ENCODE measurements at places on chromosomes 13 and 19.

DNA sequence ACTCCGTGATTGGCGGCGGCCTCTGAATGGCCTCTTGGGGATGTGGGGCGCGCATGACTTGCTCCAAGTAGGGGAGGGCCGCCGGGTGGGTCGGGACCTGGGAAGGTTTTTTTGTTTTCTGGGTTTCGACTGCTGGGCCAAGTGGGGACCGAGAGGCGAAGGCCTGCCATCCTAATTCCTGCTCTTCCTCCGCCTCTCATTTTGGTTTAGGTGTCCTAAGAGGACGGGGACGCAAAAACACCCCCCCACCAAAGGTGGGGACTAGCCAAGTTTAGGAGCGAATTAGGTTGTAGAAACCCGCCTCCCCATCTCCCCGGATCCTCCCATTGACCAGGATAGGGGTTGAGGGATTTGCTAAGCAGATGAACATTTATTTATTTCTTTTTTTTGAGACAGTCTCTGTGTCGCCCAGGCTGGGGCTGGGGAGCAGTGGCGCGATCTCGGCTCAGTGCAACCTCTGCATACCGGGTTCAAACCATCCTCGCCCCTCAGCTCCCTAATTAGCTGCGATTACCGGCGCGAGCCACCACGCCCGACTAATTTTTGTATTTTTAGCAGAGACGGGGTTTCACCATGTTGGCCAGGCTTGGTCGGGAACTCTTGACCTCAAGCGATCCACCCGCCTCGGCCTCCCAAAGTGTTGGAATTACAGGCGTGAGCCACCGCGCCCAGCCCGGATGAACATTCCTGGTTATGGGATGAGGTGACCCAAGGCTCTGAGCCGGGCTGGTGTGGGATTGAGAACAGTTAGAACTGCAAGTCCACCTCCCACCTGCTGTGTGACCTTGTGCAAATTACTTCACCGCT is 838 bp downstream of the PPP2R1A start:
- DNase-seq, result peak; percentile 54

DNA sequence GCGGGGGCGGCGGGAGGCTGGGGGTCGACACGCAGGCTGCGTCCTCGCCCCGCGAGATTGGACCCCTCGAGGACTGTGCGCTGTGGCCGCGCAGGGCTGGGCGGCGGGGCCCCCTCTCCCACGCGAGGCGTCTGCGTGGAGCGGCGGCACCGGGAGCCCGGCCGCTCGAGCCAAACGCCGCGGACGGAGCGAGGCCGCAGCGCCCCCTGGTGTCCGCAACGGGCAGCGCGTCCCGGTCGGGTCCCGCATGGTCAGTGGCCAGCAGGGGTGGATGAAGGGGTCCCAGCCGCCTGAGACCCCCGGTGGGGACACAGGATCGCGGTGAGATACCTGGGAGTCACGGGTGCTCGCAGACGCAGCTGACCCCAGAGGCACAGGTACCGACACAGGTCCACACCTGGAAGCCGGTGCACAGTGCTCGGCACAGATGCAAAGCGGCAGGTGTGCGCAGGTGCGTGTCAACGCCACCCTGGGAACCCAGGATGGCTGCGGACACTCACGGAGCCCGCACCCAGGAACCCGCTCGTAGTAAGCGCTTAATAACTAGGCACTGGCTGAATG is 2.1 kb upstream of the CIRBP start:
- peak; percentile 92 for DNase-seq

GRCh38 chr19:41322451-41322850 is 12.5 kb downstream of the CCDC97 start:
- DNase-seq, result no peak

DNA sequence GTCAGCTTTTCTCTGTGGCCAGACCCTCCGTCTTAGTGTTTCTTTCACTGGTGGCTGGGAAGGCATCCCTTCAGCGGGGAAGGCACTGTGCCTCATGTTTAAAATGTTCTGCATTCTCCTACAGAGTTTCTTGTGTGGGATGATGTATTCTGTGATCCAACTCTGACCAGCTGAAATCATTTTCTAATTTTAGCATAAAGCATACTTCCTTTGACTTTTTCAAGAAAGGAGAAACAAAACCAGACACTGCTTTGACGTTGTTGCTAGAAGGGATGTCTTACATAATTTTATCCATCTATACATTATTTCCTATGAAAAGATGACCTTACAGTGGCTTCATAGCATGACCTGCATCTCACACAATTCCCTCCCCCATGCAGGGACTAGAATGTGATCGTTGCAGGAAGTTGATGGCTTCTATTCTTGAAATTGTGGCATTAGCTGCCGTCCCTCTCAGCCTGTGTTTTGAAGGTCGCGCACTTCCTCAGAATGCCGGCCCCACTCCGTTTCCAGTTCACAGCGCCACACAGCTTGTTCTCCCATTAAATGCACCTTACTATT is 38.6 kb upstream of the TEX29 start:
- DNase-seq, result no peak

GRCh38 chr13:78029901-78030300 is 111.3 kb upstream of the EDNRB start:
- no peak for DNase-seq

DNA sequence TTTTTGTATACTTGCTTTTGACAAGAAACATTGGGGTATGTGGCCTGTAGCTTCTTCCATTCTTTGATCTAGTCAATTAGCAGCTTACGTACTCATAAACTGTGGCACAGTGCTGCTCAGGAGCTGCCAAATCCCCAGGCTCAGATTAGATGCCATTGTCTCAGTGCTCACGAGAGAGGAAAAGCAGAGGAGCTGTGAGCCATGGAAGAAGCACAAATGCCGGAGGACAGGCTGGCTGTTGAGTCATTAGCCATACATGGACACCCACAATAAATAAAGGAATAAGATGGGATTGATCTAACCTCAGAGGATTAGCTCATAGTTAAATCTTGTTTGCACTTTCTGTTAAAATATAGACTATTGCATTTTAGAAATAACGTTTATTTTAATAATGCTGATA is 121.7 kb downstream of the POSTN start:
- no peak for DNase-seq

DNA sequence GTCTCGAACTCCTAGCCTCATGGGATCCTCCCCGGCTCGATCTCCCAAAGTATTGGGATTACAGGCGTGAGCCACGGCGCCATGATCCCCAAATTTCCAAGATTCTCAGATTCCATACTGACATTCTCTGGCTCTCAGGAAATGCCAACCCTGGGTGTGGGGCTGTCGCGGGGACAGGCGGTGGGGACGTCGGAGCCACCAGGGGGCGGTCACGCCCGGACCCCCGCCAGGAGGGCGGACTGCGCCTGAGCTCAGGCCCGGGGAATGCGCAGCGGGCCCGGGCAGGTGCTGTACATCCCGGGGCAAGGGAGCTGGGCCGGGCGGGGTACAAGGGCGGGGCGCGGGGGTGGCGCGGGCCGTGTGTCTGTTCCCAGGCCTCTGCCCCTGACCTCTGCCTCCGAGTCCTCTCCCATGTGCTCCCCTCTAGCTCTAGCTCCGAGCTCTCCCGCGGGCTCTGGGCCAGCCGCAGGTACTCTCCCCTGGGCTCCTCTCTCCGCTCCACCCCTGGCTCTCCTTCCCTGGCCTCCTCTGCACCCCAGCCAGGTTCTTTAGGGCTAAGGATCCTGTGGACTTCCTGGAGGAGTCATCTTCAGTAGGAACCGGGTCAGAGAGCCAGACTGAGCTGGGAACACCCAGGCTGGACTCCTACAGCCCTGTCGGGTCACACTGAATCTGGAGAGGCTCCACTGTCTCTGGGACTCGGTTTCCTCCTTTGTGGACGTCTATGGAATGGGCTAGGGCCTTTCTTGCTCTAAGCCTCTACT is 2.4 kb downstream of the PPP1R13L start:
- peak; percentile 83 for DNase-seq

GRCh38 chr13:30027569-30028455 is 177.4 kb upstream of the UBL3 start:
- DNase-seq, result no peak

GRCh38 chr13:34338102-34338501 is 520.2 kb downstream of the RFC3 start:
- DNase-seq, result no peak

DNA sequence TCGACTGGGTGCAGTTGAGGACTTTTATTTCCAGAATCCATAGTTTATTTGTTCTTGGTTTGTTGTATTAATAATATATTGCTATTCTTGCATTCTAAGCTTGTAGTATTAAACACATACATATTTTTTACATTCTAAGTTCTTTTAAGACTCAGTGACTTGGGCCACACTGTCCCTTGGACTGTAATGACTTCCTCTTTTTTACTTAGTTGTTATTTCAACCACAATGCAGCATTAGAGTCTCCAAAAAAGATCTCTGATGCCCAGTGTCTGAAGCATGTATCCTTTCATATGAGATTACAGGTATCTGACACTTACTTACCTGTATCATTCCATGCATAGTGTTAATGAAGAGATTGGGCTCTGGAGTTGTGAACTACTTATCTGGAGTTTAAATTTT is 864.9 kb upstream of the PCDH20 start:
- no peak for DNase-seq

- DNase-seq, result peak; percentile 70
Measured at GRCh38 chr19:35718345-35719041, 690 bp downstream of the KMT2B start.

DNA sequence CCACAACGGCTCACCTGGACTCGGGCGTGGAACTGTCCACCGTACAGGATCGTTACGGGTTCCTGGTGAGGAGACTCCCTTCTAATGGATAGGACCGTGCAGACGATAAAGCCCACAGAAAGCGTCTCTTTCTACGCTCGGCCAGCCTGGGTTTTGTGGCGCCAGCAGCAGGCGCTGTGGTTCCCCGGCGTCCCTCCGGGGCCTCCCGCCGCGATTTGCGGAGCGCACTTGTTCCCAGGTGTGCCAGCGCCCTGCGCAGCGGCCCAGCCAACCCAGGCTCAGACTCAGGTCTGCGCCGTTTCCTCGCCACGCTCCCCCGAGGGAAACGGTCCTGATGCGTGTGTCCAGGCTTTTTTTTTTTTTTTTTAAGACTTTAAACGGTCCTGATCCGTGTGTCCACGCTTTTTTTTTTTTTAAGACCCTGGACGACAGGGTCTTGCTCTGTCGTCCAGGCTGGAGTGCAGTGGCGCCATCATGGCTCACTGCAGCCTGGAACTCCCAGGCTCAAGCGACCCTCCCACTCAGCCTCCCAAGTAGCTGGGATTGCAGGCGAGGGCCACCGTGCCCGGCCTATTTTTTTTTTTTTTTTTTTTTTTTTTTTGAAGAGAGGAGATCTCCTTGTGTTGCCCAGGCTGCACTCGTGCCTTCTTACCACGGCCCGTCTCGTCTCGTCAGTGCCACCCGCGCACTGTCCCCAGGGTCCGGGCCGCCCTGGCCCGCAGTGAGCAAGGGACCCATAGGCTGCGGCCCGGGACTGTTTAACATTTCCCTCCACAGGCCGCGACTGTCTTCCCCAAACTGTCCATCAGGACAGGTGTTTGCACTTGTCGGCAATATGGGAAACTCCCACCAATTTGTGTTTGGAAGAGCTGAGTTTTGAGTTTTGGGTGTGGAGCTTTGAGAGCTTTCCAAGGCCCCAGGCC is 23.8 kb downstream of the GJA3 start:
- peak; percentile 70 for DNase-seq

- DNase-seq, result no peak
Measured at GRCh38 chr13:29513981-29514719, 81.3 kb downstream of the SLC7A1 start.

DNA sequence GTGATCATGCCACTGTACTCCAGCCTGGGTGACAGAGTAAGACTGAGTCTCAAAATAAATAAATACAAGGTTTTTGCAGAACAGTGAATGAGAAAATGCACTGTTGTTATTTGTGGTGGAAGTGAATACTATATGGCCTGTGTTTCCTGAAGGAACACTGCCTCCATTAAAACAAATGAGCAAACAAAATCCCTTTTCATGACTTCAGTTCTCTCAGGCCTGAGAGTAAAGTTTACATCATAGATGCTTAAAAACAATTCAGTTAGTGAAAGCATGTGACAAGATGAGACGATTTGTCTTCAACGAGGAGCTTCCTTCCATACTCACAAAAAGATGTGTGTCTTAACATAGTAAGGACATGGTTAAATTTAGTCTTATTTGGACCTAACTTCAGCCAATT is 14.4 kb downstream of the SPINT2 start:
- DNase-seq, result no peak

- no peak for DNase-seq
Measured at GRCh38 chr19:35689836-35690235, 14.5 kb upstream of the ZBTB32 start.

DNA sequence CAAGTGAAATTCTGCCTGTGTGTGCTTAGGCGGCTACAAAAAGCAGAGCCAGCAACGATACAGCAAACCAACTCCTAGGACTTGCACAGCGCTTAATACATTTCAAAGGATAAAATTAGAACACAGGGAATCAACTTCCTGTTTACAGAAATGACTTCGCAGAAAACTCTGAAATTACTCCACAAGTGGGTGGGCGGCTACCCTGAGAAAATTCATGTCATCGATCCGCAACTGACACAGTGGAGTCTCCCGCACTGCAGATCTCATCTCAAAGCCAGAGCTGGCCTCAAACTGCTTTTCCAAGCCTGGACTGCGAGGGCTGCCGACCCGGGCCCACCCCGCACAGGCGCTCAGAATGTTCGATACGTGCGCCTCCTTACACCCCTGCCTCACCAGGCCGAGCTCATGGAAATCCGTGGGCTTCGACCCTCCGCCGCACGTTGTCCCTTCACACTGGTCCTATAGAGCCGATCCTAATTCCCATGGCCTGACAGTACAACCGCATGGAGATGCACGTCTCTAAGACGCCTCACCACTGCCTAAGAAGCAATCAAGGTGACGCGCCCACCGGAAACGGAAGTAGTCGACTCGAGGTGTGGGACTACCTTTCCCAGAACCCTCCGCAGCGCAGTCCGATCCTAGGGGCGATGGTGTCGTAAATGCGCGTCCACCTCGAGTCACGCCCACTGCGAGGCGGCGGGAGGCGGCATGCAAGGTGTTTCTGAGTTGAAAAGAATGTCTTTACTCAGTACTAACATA is at the start of gene ZNF229:
ZNF229 (minus strand) TSS at position 557 of the 759 bp plus-strand sequence. CDS start 5,625 bp downstream, outside the sequence.
- DNase-seq, result peak; percentile 92

- peak; percentile 14 for DNase-seq
Measured at GRCh38 chr19:33641261-33641660, 19.5 kb downstream of the CHST8 start.

- no peak for DNase-seq
Measured at GRCh38 chr13:30006246-30006645, 155.8 kb upstream of the UBL3 start.

- no peak for DNase-seq
Measured at GRCh38 chr19:54551950-54552912, 21.4 kb upstream of the LILRA2 start.

DNA sequence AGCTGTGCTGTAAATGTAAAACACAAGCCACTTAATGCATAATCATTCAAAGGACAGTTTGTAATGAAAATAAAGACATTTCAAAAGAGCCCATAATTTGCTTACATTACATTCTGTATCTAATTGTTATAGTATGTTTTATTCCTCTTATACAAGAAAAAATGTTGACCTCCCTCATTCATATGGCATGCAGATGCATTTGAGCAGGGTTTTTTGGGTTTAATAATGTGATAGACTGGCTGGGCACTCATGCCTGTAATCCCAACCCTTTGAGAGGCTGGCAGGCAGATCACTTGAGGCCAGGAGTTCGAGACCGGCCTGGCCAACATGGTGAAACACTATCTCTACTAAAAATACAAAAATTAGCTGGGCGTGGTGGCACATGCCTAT is 11.6 kb upstream of the ARL11 start:
- DNase-seq, result no peak

GRCh38 chr19:2700660-2701360 is 1.7 kb downstream of the GNG7 start:
- no peak for DNase-seq

Data from ecto neural progenitor cell (in vitro differentiated cells).